Left cardiac atrium (tissue), 4 donors: ENCODE measurements at places on chromosomes 6 and 20. TPM values are rescaled to one million over a fixed set of nuclear protein-coding genes. Genes with fewer than 3 reads are reported as not detected.
A peak's percentile ranks its signal among the peaks of the same experiment; 100 is the strongest.

DNA sequence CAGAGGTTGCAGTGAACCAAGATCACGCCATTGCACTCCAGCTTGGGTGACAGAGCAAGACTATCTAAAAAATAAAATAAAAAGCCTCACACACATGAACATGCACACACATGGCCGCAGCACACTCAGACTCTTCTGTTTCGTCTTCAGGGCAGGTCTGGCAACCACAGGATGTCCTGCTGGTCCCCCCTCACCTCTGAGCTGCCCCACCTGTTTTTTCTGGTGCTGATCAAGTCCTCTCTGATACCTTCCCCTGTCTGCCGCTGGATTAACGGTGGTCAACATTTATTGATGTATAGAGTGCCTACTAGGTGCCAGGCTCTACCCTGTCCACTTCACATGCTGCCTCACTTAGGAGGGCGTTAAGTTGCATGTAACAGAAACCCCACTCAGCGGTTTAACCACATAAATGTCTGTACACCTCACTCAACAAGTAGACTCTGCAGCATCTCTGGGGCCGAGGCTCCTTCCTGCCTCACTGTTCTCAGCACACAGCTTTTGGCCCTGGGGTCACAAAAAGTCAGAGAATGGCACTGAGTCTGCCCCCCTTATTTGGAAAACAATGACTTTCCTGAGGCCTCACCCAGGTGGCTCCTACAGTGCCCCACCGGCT lies 4.5 kb upstream of the AP5S1 start:
- DNase-seq: no peak

DNA sequence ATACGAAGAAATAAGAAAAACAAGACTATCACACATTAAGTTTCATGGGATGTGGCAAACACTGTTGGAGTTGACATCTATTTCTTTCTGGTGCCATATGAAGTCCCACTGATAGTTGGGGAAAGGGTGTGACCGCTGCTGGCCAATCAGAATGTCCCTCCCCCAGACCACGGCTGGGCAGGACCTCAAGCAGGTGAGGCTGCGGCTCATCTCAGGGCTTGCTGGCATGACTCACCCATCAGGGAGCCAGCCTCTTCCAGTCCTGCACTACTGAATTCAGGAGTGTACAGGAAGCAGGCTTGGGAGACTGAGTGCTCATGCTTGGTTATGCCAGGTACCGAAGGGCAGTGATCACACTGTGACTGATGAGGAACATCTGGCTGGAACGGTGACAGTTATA lies 18.9 kb downstream of the PREP start:
- DNase-seq: no peak

DNA sequence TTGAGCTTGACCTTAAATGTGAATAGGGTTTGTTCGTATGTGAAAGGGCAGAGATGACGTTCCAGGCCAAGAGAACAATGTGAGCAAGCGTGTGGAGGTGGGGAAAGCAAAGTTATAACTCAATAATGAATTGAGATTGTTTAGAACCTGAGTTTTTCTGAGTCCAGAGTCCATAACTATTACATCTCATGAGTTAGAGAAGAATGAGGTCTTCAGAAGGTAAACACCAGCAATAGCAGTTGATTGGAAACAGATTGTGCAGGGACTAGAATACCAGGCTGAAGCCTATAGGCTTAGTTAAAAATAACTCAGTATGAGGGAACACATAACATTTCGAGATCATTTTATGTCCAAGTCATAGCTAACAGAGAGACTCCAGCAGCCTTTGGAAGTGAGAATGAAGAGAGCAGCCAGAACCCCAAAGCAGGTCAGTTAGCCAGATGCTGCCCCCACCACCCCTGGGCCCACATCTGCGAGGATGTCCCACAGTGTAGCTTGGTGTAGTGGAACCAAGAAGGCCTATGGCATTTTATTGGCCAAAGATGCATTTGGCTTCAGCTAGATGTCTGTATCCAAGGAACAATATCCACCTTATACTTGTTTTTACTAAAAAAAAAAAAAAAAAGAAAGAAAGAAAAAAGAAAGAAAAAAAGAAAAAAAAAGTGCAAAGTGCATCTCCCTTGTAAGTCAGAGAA lies 121.7 kb downstream of the TNFRSF21 start:
- DNase-seq: no peak

Gene CD40
- 11.1 TPM for total RNA-seq

DNA sequence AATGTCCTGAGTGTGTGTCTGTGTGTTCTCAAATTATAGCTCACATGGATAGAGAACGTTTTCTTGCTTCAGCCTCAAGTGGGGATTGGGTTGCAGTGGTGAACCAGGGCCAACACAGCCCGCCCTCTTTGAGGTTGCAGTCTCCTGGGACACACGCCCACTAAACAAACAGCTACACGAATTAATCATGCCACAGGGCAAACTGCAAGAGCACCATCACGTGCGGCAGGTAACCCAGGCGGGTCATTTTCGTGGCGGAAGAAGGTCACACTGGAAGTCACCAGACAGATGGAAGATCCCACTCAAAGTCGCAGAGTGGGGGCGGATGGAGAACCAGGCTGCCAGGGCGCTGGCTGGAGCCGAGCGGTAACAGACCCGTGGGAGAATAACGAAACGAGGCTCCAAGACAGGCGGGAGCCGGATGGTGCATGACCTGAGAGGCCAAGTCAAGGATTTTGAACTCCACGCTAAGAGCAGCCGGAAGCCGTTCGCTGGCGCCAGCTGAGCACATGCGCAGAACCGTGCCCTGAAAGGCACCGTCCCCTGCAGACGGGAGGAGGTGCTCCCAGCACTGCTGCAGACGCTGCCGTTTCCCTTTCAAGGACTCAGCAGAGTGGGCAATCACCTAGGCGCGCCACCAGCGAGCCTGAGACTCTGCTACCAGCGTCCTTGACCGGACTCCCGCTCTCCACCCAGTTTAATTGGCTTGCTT lies 10.7 kb downstream of the DLL1 start:
- DNase-seq: no peak

DNA sequence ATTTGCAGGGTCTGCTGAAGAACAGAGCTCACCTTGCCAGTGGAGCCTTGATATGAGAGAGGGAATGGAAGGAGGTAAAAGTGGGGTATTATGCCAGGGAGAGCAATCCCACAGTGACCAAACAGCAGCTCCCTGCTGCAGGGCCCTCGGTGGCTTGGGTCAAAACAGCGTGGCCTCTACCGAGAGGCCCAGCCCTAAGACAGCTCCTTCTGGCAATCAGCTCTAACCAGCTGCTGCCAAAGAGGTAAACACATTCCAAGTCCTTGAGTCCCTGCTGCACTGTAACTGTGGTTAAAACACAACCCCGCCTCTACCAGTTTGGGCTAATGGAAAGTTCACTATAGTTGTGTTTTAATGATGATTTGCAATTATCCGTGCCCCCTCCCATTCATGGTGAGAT lies 1.4 kb upstream of the DAAM2 start:
- no peak for DNase-seq

DNA sequence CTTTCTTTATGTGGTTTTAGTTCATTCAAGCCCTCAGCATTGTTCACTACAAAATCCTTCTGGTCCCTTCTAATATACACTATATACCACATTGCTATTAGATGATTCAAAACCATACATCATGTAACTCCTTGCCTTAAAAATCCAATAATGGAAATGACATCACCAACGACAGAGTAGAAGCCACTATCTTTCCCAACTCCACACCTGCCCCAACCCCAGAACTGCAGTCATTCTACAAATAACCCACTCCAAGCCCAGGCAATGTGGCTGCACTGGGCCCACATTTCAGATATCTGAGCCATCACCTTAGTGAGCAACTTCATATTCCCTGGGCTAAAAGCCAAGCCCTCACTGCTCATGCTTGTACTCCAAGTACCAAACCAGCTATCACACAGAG lies 22.6 kb upstream of the RUNX2 start:
- DNase-seq: no peak

Gene EYA2
- total RNA-seq: 3.0 TPM

Gene TMX4
- total RNA-seq: 126 TPM

DNA sequence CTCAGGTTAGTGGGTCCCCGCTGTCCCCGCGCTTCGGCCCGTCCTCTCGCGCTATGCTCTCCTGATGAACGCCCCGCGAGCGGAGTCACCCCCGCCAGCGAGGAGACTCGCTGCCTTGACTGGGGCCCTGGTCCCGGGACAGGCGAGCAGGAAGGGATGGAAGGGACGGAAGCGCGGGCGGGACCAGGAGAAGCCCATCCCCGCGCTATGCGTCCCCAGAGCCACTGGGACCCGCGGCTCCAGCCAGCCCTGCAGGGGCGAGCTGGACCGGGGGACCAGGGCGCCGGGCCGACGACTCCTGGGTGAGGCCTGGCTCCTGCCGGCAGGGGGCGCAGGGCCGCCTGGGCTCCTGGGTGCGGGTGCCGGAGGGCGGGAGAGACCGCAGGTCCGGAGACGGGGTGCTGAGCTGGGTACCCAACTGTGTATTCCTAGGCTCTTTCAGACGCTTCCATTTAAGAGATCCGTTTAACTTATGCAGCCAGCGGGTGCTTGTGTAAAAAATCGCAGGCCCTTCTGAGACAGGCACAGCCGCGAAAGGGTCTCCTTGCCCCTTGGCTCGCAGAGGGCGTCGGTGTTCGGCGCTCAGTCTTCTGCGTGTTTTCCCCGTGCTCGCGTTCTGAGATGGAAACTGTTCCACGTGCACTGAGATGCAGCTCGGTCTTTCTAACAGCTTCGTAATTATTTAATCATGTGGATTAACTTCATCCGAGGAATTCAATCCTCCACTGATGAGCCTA lies 580 bp upstream of the SYCP2 start:
- DNase-seq: peak; percentile 85

Gene PLEKHG1
- 25.1 TPM for total RNA-seq

- DNase-seq: no peak
Measured at GRCh38 chr6:53433261-53433950, 84.7 kb upstream of the ELOVL5 start.
